ENCODE measurements at places on chromosomes 11 and 22. TPM values are rescaled to one million over a fixed set of nuclear protein-coding genes. Genes with fewer than 3 reads are reported as not detected.

The C2CD3 gene
- 24.7 TPM for total RNA-seq

The VSIG10L2 gene
- not detected for total RNA-seq

The HMOX1 gene
- 2.8 TPM for total RNA-seq

The MIAT gene
- 52.3 TPM for total RNA-seq

The RIN1 gene
- 1.6 TPM for total RNA-seq

The CDPF1 gene
- total RNA-seq = 8.2 TPM

The BLID gene
- not detected for total RNA-seq

The PDGFD gene
- not detected for total RNA-seq
